Mammary epithelial cell (primary cell): ENCODE measurements at places on chromosomes 2 and 18.

GRCh38 chr18:9619545-9619944 is 5.2 kb upstream of the PPP4R1 start:
- DNase-seq, result peak; percentile 47

GRCh38 chr18:10230072-10230471 is 224.4 kb upstream of the APCDD1 start:
- DNase-seq, result peak; percentile 91

- no peak for DNase-seq
Measured at GRCh38 chr2:96470636-96471035, 34.5 kb downstream of the NEURL3 start.

- DNase-seq, result no peak
Measured at GRCh38 chr2:83582589-83582988, 876.5 kb downstream of the SUCLG1 start.

DNA sequence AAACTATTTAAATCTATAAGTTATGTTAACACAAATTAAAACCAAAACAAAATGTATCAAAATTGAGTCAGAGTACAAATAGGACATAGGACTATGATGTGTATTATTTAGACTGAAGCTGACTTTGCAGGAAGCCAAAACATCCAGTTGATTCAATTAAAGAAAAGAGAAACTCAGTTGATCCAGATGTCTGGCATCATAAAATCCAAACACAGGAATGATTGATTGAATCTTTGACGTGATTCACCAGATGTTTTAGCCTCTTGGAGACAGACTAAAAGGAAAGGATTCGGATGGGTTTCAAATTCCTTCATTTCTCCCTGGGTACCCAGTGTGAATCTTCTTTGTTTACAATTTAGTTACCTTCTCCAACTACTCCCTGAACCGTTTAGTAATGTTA is 272.9 kb downstream of the IRS1 start:
- DNase-seq, result no peak

DNA sequence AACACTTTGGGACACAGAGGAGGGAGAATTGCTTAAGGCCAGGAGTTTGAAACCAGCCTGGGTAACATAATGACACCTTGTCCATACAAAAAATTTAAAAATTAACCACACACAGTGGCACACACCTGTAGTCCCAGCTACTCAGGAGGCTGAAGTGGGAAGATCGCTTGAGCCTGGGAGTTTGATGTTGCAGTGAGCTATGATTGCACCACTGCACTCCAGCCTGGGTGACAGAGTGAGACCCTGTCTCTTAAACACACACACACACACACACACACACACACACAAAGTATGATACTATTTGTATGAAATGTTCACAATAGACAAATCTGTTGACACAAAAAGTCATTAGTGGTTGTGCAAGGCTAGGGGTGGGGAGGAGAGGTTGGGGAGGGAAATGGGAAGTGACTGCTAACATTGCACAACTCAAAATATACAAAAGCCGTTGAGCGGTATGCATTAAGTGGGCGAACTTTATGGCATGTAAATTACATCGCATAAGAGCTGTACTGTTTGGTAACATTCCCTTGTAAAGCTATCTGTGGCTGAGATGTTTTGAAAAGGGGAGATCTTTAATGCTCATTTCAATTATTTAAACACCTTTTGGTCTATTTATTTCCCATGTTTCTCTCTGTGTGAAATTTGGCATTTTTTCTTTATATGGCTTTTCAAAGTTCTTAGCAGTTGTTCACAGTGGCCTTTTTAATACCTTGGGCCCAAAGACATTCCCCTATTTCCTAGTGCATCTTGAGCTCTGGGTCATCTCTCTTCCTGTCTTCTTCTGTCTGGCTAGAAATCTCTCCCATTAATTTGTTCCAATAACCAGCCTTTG is 58.9 kb upstream of the ZNF516 start:
- DNase-seq, result peak; percentile 42

- peak; percentile 70 for DNase-seq
Measured at GRCh38 chr2:159891917-159892730, 94.1 kb upstream of the CD302 start.

DNA sequence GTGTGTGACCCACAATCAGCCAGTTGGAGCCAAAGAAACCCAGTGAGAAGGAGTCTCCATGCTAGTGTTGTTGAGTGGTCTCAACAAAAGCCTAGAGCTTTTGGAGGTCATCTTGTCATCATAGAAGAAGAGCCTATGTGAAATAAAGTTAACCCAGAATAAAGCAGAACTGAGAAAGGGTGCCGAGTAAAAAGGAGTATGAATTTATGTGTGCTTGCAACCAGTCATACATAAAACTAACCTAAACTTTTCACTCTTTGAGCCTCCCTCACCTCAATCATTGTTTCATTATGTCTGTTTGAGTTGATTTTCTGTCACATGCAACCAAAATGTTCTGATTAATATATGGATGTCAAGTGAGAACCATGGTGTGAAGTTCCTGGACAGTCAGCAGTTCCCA is 599.3 kb upstream of the ZEB2 start:
- no peak for DNase-seq

DNA sequence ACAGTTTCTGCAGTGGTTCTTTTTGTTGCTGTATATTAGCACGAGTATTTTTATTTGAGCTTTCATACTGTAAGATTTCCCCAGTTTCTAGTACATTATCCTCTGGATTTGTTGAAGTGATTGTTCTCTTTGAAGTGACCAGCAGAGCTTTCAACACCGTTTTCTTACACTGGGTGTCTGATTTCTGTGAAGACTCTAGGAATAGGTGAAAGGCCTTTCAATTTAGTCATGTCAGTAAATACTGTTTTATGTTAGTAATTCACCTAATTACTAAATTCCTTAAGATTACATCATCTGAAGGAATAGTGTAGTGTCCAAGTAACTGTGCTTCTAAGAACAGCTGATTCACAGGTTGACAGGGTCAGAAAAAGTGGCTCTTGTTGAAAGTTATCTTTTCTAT is 2.3 kb downstream of the PPM1B start:
- DNase-seq, result peak; percentile 60

DNA sequence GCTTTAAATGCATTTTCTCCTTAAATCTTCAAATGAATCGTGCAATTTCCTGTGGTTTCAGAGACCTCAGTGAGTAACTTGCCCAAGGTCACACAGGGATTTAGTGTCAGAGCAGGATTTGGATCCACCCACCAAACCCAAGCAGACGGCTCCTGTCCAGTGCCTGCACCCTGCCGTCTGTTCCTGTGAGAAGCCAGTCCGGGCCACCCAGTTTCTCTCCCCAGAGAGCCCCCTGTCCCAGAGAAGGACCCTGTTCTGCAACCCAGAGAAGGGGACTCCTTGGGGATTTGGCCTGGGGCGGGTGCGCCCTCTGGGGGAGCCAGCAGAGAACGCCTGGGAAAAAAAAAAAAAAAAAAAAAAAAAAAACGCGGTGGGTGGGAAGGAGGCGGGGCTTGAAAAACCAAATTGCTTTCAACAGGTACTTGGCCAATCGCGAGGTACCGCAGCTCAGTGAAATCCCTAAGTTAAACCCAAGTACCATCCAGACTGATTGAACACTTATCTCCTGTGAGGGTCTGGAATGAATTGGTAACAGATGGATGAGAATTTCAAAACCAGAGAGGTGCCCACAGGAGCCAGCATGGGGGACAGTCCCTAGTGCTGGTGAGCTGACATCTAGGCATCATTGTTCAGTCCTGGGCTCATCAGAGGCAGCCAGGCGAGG is 30.9 kb upstream of the REEP1 start:
- DNase-seq, result peak; percentile 20

GRCh38 chr2:16663121-16663905 is 2.3 kb downstream of the CYRIA start:
- DNase-seq, result no peak

DNA sequence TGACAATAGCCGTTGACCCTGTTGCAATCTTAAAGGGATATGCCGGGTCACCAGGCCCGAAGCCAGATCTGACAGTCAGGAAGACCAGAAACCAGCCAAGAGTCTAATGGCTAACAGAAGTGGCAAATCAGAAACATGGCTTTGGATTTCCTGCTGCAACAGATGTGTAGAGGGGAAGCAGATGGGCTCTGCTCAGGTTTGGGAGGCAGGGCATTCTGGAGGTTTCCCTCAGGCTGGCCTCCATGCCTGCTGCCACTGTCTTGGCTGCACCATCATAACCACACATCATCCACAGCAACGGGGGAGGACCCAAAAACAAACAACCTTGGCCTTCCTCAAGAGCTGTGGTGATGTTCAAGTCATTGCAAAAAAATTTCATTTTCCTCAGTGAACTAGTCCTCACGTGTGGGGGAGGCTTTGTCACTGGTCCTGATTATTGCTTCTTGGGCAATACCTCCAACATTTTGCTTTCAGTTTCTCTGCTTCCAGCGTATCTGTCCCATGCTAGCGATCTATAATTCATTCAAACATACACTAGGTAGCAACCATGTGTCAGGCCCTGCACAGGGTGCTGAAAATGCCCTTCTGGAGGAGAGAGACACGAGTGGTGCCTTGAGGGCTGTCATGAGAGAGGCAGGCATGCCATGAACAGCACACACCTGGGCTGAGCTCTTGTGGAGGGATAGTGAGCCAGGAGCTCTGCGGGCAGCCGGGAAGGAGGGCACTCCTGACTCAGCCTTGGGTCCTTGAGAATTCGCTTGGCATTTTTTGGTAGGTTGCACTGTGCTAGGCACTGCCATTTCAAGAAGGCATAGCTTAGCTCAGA is 48.2 kb upstream of the LGALSL start:
- DNase-seq, result peak; percentile 70

DNA sequence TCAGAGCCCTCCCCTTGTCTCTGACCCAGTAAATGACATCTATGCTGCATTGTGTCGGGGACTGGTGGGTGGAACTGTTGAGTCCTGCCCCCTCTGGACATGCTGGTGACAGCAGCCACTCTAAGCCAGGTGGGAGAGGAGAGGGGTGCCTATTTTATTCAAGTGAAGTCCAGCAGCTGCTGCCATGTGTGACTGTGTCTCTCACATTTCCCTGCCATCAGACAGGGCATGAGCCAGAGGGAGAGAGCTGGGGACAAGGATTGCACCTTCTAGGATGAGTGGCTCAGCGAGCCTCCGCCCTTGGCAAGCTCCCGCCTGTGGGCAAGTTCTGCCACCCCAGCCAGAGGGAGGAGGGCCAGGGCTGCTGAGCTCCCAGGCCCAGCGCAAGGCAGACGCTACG is 13.7 kb downstream of the NGEF start:
- DNase-seq, result no peak

GRCh38 chr18:3624935-3625741 is 175.2 kb downstream of the TGIF1 start:
- DNase-seq, result peak; percentile 97

- DNase-seq, result no peak
Measured at GRCh38 chr2:218259099-218259961, 1.5 kb upstream of the GPBAR1 start.

- DNase-seq, result peak; percentile 21
Measured at GRCh38 chr2:148614014-148614321, 30.6 kb upstream of the EPC2 start.

GRCh38 chr2:63734510-63734909 is 107.2 kb upstream of the UGP2 start:
- DNase-seq, result no peak

DNA sequence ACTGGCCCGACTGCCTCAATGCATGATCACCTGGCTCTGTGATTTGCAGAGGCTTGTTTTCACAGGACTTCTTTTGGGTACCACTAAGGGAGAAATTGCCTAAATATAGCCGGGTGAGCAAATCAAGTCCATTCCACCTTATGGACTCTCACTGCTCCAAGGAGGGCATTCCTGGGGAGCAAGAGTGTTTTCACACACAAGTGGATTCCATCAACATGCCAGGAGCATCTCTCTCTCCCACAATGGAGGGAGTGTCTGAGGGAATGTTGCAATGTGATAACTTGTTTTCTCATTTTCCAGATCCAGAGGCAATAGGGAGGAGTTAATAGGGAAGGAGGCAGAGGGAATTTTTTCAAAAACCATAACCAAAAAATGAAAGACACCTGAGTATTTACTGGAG is 250.7 kb downstream of the SATB2 start:
- DNase-seq, result no peak

GRCh38 chr18:58738322-58738721 is 67.1 kb downstream of the MALT1 start:
- DNase-seq, result no peak

DNA sequence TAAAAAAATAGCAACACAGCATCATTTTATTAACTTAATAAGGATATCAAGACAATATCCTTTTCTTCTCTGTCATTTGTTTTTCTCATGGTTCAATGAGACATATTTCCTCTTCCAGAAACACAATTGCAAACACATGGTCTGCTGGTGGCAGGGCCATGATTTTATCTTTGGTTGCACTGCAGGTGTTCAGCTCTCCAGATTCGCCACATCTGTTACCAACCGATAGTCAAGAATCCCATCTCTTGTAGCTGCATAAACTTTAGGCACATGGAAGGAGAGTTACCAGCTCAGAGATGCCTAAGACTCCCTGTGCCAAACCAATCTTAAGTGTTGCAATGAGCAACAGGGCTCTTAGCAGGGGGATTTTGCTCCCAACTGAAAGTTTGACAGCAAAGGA is 1303.2 kb upstream of the CELF4 start:
- DNase-seq, result no peak

DNA sequence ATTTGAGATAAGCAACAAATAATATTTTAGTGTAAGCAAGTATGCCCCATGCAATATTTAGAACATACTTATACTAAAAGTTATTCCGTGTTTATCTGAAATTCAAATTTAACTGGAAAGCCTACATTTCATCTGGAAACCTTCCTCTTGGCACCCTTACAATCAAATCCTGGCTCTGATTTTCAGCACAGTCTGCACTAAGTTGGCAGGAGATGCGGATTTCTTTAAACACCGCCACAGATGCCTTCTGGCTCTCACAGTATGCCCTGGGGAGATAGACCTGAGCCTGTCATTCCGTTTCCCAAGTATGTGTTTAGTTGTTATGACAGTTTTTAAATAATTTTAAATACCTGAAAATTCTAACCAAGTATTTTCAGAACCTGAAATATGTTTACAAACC is 7.3 kb upstream of the MLPH start:
- DNase-seq, result no peak

DNA sequence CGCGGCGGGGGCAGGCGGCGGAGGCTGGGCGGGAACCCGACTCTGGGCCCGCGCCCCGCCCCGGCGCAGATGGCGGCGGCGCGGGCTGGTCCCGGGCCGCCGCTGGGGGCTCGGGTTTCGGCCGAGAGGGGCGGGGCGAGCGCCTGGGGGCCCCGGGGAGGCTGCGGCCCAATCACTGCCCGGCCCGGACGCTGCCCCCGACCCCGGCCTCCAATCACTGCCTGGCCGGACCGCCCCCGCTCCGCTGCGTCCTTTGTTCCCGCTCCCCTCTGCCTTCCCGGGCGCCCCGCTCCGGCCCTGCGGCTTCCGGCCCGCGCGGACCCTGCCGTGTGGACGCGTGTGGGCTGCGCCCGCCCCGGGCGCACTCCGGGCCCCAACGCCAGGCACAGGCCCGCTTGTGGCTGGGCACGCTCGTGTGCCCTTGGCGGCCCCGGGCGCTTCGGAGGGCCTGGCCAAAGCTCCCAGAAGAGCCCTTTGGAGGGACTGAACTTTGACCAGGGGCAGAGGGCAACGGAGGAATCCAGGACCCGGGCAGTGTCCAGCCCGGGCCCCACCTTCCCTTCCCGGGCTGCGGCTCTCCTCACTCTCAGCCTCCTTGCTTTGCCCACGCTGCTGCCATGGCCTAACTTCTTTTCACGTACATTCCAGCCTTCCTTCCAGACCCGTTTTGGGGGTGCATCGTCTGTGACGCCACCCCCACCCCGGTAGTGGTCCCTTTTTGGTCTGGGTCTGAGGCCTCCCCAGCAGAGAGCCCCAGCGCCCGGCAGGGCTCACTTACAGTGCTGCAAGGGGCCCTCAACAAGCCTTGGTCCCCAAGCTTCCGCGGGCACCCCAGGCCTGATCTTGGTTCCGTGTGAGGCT is 27.1 kb upstream of the PTMA start:
- DNase-seq, result no peak
